Fibroblast of skin of right quadriceps (primary cell): ENCODE measurements at places on chromosomes 7 and 10.

DNA sequence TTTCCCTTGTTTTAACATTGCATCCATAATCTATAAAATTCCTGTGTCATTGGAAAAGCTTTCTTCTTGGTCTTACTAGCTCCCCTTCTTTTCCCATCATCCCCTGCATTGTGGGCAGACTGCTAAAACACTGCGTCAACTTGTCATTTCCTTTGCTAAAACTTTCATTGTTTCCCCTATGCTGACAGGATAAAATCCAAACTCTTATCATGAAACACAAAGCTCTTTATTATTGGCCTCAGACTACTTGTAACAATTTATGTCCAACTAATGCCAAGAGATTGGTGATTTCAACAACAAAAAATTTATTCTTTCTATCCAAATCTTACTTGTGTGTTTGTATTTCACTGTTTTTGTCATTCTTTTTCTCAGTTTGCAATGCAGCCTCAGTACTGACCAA, 339.1 kb downstream of the HGF start:
- DNase-seq: peak; percentile 2

DNA sequence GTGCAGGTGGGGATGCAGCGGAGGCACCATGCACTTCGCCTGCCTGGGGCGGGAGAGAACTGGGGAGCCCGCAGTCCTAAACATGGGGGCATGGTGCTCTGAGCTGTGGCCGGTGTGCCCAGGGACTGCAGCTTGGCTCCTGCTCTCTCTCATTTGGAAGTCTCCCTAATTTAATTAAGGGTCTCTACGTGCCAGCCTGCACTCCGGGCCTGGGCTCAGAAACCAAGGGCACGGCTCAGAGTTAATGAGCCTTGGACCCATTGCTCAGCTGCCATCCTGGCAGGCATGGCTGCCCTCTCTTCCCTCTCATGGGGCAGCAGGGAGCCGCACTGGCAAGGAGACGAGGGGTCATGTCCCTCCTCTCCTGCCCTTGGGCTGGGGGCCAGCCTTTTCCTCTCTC, 115.6 kb downstream of the CDH23 start:
- no peak for DNase-seq

- DNase-seq: no peak
These were observed 41.8 kb downstream of the CD36 start for GRCh38 chr7:80679921-80680907.

DNA sequence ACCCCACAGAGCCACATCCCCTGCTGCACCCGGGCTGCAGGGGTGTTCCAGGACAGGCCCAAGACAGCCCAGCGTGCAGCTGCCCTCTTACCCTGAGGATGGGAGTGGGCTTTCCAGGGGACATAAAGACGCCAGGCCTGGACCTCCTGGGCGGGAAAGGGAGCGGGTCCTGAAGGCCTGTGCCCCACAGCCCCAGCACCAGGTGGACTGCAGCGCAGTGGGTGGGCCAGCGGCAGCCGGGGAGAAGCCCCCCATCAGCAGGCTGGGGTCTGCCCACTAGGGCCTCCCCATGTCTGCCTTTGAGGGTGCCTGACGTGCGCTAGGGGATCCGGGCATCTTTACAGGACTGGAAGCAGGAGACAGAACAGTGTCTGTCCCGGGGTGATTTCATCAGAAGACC, 22.6 kb upstream of the ZNF735 start:
- DNase-seq: no peak

DNA sequence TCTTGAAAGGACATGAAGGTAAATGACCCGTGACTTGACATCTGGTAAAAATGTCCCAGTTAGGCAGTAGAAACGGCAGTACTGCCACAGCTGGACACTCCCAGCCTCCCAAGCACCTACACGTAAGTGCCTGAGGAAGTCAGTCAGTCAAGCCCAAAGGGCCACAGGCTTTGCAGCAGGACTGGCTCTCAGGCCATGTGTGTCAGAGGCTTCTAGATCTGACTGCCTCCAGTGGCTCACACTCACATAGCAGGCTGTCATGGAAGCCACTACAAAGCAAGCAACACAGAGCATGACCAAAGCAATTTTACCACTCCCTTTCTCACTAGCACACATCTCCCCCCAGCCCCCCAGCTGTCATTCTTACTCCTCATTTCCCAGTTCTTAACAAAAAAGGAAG, 17.8 kb upstream of the CCNJ start:
- DNase-seq: peak; percentile 1

- peak; percentile 83 for DNase-seq
These were observed 53.4 kb downstream of the PPP1R3C start for GRCh38 chr10:91579329-91579985.

DNA sequence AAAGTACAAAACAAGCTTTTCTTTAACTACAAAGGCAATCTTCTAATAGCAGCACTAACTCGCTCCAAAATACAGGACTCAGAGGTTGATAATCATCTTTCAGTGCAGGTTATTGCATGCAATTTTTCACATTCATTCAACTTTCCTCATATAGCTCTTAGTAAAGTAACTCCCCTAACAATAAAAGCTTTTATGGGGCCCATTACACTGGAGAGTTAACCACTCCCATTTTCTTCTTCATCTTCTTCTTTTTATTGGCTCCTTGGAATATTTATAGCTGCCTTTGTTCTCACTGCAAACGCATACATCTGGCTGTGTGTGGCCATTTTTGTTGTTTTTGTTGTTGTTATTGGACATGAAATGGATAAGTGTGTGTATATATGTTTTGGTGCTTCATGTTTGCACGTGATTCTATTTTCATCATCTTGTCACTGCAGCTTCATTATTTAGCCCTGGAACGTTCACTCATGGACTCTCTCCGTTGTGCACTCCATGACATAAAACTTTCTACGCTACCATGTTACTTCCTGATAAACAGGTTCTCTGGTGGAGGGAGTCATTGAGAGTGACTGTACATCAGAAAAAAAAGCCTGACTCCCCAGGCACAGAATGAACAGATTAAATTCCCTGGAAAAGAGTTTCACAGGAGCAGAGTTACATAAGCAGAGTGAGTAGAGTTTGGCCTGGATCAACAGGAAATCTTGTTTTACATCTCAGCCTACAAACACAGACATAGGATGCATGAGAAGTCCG, 236.4 kb upstream of the SP4 start:
- DNase-seq: no peak
